ENCODE measurements at places on chromosomes 16 and 17.

DNA sequence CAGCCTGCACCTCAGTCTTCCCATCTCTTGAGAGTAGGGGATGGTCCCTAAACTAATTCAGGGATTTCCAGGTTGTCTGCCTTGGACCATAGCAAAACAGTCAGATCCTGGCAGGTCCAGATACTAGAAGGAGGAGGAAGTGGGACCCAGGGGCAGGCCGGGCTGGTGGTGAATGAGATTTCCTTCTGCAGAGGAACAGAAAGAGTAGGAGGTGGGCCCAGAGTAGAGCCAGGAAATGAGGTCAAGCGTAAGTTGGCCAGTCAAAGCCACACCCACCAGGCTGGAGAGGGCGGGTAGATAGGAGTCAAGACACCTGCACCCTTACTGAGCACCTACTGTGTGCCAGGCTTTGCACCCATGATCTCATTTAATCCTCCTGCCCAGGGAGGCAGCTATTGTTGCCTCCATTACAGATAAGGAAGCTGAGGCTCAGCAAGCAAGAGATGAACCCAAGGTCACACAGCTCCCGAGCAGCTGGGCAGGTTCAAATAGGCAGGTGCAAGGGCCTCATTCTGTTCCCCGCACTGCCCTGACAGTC, 2.6 kb downstream of the CDH5 start:
- no peak for DNase-seq

DNA sequence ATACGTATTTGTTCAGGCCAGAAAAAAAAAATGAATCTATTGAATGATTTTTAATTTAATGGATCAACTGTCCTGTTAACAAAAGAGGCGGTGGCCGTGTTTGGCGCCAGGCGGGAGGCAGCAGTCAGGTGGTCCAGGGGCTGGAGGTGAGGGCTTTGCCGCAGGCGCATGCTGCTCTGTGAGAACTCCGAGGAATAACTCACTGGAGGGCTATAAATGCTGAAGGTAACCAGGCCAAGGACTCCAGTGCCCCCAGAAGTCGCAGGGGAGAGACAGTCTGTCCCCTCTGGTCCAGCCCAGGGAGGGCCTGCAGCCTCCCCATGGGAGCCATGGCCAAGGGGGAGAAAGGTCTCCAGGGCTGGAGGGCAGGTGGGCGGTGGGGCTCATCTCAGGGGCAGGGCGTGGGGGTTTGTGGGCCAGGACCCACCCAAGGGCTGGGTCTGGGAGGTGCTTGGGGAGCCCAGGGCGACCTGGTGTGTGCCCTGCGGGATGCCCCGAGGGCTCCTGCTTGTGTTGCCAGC, 7.1 kb upstream of the BAHCC1 start:
- no peak for DNase-seq

DNA sequence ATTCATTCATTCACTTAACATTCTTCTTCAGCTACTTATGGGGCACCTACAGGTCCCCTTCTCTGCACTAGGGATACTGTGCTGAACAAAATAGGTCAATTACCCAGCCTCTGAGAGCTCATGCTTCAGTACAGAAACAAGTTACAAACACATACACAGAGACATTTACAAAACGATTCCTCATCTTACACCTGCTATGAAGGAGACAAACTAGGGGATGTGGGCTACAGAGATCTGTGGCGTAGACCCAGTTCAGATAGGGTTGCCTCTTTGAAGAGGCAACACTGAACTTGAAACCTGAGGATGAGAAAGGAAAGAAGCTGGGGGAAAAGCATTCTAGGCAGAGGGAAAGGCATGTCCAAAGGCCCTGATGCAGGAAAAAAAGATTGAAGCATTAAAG, 5.2 kb downstream of the IL21R start:
- DNase-seq = peak; percentile 39

DNA sequence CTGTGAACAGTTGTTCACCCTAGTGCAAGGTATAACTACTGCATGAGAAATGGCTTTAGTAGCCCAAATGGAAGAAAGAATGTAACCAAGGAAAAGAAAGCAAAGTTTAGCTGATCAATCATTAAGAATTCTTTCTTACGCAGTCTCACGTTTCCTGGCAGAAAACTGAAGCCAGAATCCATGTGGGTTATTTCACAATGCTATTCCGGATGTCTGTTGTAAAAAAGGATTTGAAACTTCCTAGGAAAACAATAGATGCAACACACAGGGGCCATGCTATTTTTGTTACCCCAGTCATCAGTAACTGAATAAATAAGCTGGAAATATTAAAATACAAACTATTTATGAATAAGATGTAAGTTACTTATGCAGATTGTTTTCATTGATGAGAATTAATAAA, 802.5 kb downstream of the CDH8 start:
- no peak for DNase-seq

GRCh38 chr16:87365021-87365713, 18.4 kb downstream of the FBXO31 start:
- DNase-seq = no peak

DNA sequence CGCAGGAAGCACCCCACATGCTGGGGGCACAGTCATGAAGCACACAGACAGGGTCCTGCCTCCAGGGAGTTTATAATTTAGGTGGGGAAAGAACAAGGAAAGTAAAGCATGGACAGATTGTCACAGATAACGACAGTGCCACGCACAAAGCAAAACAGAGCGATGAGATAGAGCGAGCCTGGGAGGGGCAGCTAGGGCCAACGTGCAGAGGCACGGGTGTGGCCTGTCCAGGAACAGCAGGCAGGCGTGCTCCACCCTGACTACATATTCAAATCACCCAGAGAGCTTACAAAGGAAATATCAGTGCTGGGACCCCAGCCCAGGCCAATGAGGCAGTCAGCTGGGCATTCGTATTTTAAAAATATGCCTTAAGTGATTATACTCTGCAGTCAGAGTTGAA, 16.8 kb downstream of the LGALS9 start:
- DNase-seq = no peak

DNA sequence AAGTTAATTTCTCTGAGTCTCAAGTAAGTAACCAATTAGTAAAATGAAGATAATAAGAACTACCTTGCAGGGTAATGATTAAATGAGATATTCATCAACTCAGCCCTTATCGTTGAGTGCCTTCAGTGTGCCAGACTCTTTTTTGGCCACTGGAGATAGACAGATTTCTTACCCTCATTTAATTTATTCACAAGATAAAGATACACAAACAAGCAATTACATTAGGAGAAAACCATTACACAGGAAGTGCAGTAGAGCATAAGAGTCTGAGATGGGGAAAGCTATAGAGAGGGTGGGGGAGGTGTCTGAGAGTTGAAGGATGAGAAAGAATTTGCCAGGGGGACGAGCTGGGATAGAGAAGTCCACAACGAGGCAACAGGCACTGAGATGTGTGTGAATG, 72.5 kb upstream of the BCAR1 start:
- no peak for DNase-seq

- DNase-seq = no peak
These were observed 12.6 kb downstream of the OSBPL7 start for GRCh38 chr17:47808830-47809480.

DNA sequence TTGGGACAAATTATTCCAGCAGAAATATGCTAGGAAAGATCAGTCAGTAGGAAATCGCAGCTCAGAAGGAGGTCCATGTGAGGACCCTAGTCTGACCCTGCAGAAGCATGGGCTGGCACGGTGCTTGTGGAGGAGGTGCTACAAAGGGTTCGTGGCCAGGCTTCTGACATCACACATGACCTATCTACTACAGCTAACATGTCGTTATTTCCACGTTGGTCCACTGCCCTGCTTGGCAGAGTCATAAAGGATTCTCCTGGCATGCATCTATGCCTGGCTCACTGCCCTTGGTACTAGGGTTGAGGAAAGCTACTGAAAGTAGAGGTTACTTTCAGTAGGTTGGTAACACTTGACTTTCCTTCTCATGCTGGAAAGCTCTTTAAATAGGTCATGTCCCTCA, 118.1 kb upstream of the SHISA6 start:
- no peak for DNase-seq

- no peak for DNase-seq
These were observed 169.5 kb upstream of the ZNF267 start for GRCh38 chr16:31704138-31704537.

- peak; percentile 56 for DNase-seq
These were observed 14.7 kb upstream of the TMEM220 start for GRCh38 chr17:10744501-10745000.

GRCh38 chr17:75707079-75707571, 14.1 kb upstream of the ITGB4 start:
- no peak for DNase-seq

DNA sequence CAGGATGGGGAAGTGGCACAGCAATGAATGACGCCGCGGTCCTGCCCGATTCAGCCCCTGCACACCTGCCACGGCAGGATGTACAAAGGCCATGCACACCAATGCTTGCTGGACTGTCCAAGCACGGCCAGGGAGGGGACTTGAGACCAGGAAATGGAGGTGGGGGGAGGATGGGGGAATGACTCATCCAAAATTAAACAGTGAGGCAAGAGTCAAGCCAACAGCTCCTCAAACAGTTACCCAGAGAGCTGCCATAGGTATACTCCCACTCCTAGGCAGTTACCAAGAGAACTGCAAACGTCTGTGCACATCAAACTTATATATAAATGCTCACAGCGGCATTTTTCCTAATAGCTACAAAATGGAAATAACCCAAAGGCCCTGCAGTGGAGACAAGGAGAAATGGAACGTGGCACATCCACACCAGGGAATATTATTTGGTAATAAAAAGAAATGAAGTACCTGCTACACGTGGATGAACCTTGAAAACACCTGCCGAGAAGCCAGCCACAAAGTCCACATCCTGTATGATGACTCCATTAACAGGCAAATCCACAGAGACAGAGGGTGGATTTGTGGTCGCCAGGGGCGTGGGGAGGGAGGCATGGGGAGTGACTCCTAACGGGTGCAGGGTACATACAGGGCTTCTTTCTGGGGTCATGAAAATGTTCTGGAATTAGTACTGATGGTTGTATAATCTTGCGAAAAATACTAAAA, 54.1 kb downstream of the VAC14 start:
- peak; percentile 18 for DNase-seq

- DNase-seq = no peak
These were observed 115.3 kb downstream of the SNX29 start for GRCh38 chr16:12091569-12092543.

- DNase-seq = no peak
These were observed 8.8 kb downstream of the ENGASE start for GRCh38 chr17:79083191-79083971.

GRCh38 chr16:49602201-49602975, 228.8 kb downstream of the C16orf78 start:
- DNase-seq = no peak

DNA sequence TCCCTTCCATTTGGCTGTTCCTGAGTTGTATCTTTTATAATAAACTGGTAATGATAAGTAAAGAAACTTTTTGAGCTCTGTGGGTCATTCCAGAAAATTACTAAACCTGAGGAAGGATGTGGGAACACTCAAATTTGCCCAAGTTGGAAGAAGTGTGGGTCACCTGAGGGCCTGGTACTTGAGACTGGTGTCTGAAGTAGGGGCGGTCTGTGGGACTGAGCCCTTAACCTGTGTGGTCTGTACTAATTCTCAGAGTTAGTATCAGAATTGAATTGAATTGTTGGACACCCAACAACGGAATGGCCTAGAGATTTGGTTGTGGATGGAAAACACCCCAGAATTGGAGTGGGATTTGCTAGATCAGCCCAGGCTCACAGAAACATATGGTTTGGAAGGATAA, 43.1 kb downstream of the IKZF3 start:
- DNase-seq = no peak

DNA sequence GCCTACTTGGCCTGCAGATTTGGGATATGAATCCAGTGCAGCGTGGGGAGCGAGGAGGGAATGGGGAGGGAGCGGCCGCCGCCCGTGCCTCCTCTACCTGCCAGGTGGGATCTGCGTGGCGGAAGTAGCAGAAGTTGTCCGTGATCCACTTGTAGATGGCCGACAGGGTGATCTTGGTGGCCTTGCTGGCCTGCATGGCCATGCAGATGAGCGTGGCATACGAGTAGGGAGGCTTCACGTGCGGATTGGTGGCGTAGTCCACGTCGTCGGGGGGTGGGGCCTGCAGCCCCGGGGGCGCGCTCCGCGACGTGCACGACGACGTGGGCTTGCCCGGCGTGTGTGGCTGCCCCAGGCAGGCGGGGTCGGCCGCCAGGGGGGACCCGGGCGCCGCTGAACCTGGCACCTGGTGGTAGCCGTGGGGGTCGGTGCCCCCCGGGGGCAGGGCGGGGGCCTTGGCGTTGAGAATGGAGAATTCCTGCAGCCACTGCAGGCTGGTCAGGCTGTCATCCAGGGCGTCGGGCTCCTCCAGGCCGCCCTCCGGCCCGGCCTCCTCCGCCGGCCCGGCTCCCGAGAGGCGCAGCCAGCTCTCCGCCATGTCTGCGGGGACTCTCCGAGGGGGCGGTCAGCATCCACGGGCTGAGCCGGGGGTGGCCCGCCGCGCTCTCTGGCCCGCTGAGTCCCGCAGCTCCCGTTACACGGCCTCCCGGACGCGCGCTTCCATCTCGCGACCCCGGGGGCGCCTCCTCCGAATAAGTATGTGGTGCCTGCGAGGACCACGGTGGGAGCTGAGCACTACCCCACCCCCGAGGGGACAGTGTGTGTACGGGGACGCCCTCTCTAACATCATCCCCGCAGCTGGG, 1.0 kb downstream of the FOXJ1 start:
- DNase-seq = peak; percentile 50

DNA sequence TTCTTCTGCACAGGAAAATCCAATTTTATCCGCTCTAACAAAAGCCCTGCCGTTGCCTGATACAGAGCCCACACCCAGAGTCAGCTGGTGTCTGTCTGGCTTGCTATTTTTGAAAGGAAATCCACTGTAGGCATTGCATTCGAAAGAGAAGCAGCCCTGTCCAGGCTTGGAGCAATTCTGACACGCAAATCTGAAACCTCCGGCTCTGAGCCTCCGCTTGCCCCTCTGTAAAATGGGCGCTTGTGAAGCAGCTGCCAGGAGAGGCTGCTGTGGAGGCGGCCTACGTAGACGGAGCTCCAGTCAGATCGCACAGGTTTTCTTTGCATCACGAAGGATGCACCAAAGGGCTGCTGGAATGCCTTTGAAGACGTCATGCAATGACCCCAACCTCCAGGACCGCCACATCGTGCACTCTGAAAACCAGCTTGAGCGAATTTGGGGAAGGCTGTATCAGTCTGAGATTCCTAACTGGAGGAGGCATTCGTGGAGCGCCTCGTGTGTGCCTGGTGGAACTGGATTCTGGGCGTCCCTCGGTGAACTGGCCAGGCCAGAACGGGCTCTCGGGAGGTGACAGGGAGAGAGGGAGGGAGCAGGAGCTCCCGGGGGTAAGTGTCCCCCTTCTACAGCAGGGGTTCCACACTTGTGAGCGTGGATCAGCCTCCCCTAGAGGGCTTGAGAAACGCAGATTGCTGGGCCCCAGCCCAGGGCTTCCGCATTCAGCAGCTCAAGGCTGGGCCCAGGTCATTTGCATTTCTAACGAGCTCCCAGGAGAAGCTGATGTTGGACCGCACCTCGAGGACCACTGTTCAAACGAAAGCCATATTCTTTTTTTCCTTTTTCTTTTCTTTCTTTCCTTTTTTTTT, 215.5 kb downstream of the MRTFB start:
- DNase-seq = peak; percentile 43

GRCh38 chr17:40115101-40115436, 6.7 kb upstream of the MSL1 start:
- DNase-seq = no peak

GRCh38 chr16:56936950-56937349, 5.0 kb downstream of the HERPUD1 start:
- no peak for DNase-seq
